ENCODE measurements at places on chromosomes 1 and 21.

DNA sequence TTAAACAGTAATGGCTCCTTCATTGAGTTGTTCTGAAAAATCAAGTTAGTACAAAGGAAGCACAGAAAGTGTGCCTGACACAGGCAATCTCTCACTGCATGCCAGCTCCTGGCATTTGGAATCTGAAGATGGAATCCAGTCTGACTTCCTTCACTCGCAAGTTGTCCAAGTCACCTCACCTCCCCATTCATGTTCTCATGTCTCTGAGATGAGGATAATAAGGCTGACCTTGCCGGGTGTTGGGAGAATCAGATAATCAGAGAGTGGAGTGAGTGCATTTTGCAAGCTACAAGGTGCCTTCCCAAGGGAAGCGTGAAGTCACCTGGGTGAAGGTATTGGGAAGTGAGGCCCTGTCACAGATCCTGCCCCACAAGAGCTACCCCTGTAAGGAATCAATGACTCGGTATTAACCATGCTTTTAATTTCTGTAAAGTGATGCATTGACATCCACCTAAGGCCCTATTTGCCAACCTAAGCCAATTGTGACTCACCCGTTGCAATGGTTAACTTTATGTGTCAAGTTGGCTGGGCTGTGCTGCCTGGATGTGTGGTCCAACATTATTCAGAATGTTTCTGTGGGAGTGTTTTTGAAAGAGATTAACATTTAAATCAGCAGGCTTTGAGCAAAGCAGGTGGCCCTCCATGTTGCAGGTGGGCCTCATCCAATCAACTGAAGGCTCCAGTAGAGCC lies 62.5 kb upstream of the TARBP1 start:
- DNase-seq: no peak

DNA sequence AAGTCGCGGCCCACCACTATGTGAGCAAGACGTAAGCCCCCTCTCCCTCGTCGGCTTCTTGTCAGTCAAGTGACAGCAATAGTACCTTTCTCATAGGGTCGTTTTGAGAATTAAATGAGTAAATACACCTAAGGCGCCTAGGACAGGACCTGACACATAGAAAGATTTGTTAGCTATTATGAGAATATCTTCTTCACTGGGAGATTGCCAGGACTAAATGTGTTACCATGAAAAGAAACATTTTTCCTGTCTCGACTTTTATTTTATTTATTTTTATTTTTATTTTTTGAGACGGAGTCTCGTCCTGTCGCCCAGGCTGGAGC lies 798 bp downstream of the PMF1 start:
- no peak for DNase-seq

- peak; percentile 48 for DNase-seq
Measured at GRCh38 chr21:32886339-32886738, 114.8 kb upstream of the PAXBP1 start.

GRCh38 chr1:80375109-80375508 lies 1368.6 kb upstream of the ADGRL4 start:
- no peak for DNase-seq

- no peak for DNase-seq
Measured at GRCh38 chr1:115822117-115822516, 18.8 kb downstream of the NHLH2 start.

DNA sequence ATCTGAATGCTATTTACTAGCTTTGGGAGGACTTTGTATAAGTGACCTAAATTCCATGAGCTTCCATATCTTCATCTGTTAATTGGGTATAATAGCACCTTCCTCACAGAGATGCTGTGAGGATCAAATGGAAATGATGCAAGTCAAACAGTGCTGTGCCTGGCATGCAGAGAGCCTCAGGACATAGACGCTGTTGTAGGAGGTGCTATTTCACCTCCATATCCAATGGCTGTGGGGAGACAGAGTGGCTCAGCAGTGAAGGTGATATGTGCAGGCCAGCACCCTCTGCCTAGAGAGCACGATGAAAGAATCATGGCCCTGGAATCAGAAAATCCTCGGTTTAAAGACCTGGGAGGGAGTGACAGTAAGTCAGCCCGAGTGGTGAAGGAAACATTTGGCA lies 16.0 kb upstream of the C1orf21 start:
- DNase-seq: no peak

- no peak for DNase-seq
Measured at GRCh38 chr1:215660259-215660658, 93.2 kb downstream of the KCTD3 start.

- DNase-seq: no peak
Measured at GRCh38 chr1:93734999-93735398, 53.4 kb upstream of the BCAR3 start.

Data from A673 (cell line).